Fibroblast of villous mesenchyme (primary cell): ENCODE measurements at places on chromosomes 5 and 9. TPM values are rescaled to one million over a fixed set of nuclear protein-coding genes. Genes with fewer than 3 reads are reported as not detected.

Gene PCSK1
- total RNA-seq = under 0.01 TPM in 1 of 2 replicates, not detected in the other

Gene IFNA21
- total RNA-seq = not detected in 2 replicates

Gene RASGRF2
- total RNA-seq = 3.9 and 9.0 TPM in 2 replicates

Gene ZNF300
- total RNA-seq = 5.2 and 6.9 TPM in 2 replicates

Gene SYK
- not detected in 2 replicates for total RNA-seq

Gene FAM114A2
- 29.6 and 42.3 TPM in 2 replicates for total RNA-seq

Gene GRIA1
- 8.1 and 22.5 TPM in 2 replicates for total RNA-seq

Gene DNAJC25
- 7.1 and 9.9 TPM in 2 replicates for total RNA-seq

Gene ANAPC2
- 22.9 and 24.8 TPM in 2 replicates for total RNA-seq
